ENCODE measurements at places on chromosomes 1 and 21.

DNA sequence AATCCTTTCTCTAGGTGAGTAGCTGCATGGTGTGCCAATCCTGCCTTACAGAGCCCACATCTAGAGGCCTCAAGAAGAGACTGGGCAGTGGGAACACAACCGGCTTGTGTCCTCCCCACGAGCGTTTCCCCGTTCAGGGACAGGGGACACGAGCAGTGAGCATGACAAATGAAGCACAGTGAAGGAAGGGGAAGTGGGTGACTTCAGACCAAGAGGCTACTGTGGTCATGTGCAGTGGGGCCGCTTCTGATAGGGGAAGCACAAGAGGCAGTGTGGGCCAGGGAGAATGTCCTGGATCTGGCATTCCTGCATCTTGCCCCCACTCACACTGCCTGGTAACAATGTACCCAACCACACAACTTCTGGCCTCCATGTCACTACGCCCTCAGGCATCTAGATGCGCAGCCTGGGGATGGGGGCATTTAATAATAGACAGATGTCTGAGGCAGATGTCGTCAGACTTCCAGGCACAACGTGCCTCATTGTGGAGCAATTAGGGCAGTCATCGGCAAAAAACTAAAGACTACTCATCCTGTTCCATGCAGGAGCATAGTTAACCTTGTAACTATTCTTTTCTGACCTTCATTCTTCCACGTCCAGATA is 155.6 kb upstream of the NBPF11 start:
- DNase-seq, result no peak

GRCh38 chr1:40439247-40439646 is 11.0 kb upstream of the ZFP69B start:
- DNase-seq, result no peak

DNA sequence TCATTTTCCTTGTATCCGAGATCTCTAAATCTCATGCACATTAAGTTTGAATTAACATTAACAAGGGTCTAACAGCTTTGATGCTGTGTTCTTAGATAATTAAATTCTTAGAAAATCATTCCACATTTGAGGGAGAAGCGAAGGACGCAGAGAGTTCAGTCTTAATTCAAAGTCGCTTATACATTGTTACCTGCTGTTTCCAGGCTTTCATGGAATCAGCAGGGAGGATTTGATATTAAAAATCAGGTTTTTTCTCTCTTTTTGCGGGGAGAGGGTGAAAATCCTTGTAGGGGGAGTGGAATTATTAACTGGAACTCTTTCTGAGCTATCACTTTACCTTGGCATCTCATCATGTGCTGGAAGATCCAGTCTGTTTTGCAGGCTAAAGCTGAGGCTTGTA is 27.7 kb upstream of the DAB1 start:
- DNase-seq, result no peak

GRCh38 chr1:24388331-24388885 is 25.2 kb downstream of the STPG1 start:
- DNase-seq, result no peak

DNA sequence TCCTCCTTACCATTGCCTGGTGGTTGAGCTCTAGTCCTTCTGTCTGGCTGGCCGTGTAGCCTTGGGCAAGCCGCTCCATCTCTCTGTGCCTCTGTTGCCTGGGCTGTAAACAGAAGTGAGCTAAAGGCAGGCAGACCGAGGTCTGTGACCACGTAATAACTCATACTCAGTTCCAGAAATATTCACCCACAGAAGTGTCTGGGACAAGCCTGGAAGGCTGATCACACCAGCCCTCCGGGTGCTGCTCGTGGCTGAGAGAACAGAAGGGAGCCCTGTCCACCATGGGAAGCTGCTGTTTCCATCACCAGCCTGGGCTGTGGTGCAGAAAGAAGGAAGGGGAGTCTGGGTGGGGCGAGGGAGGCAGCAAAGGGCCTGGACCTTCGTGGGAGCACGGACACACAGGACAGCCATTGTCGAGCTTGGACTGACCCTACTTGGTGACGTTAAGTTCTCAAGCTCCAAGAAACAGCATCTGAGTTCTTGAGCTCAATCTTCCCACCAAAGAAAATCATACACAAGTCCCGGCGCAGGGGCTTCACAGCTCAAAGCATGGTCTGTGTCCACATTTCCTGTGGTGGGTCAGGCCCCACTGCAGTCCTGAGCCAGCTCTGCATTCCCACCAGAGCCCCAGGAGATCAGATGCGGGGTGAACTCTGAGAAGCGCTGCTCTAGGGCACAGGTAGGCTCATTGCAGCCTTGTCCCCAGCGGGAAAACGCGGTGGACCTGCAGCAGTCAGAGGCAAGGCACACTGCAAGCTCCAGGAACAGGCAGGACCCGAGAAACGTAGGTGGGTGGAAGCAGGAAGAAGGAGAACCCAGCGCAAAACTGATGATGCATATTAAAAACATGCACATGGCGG is 61.8 kb downstream of the RUNX3 start:
- no peak for DNase-seq

GRCh38 chr1:93958726-93959100 is 49.5 kb upstream of the GCLM start:
- DNase-seq, result no peak

DNA sequence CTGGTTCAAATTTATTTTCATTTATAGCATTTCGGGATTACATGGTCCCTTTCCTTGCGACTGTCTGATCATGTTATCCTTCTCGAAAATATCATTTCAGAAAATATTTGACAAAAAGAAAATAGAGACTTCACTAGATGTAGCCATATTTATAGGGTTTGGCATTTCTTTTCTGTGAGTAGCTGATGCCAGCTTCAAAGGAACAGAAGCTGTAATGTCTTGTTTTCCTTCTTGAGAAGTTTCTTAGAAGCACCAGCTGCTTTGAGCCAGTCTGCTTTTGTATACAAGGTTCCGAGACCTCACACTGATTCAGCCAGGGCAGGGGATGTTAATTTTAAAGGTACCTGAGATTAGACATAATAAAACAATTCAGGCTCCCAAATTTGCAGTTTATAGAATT is 248.2 kb downstream of the ZNF648 start:
- DNase-seq, result no peak

DNA sequence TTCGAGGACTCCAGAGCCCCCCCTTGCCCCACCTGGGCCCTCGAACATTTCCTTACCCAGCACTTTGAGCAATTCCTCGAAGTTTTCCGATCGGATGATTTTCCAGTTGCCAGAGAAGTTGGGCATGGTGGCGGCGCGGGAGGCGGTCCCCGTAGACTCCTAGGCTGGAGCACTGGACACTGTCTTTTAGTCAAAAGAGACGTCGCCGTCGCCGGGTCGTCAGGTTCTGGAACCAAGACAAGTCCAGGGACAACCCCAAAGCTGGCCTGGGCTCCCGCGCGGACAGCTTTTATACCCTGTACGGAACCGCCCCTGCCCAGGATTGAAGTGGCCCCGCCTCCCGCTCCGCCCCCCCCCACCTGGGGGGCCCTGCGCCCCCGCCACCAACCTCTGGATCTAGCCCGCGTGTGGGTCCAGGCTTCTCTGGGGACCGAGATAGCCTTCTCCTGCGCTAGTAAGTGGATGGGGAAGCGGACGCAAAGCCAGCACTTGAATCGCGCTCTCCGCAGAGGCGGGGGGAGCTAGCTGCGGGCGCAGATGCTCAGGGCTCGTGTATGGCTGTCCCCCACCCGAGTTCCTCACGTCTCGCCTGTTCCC is at the start of gene CRABP2:
CRABP2 (minus strand) TSS at position 263 of the 597 bp plus-strand sequence; CDS start at position 126, 137 bp downstream.
- DNase-seq, result peak; percentile 81

DNA sequence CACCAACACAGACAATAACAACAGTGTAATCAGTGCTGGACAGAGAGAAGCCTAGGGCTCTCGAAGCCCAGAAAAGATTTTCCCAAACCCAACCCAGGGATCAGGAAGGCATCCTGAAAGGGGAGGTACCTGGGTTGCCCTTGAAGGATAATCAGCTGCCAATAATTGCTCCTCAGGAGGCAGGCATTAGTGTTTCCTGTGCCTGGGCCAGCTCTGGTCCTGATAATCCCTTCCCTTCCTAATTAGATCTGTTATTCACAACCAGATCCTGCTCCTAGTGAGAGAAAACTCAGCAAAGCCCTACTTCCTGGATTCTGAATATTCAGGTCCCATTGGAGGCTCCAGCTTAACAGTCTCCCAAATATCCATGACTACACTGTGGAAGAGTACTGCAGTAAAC is 117.4 kb downstream of the DMRTA2 start:
- DNase-seq, result no peak

- no peak for DNase-seq
Measured at GRCh38 chr1:160377585-160378206, 10.8 kb downstream of the NHLH1 start.

- no peak for DNase-seq
Measured at GRCh38 chr1:16189921-16190621, 22.4 kb downstream of the ARHGEF19 start.

- DNase-seq, result peak; percentile 31
Measured at GRCh38 chr1:1309251-1310108, 1.1 kb downstream of the PUSL1 start.

All from SW480 (cell line).